ENCODE measurements at places on chromosomes 2 and 18. TPM values are rescaled to one million over a fixed set of nuclear protein-coding genes. Genes with fewer than 3 reads are reported as not detected.
A peak's percentile ranks its signal among the peaks of the same experiment; 100 is the strongest.

DNA sequence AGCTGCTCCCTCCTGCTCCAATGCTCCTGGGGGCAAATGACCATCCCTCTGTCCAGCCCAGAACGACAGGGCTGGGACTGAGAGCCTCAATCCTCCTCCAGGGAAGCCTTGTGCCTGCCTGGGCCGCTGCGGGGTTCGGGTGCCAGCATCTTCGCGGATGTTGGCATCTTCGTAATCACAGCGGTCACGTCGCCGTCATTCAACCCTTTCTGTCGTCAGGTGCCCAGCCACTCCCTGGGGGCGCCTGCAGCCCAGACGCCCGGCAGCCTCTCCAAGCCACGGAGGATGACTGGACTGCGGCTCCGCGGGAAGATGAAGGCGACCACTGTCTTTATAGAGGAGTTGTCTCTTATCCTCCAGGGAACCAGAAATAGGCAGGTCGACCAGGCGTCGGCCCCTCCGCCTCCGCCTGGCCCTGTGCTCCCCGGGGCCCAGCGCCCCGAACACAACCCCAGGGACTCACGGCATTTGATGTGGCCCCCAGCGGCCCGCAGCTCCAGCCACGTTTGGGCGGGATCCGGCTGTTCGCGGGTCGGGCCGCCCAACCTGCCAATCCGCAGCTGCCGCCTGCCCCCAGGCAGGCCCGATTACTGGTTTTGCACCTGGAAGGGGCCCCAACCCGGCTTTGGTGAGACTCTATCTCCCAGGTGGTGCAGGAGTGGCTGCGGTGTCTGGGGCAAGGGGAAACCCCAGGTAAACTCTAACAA, 113.9 kb downstream of the THNSL2 start:
- no peak for DNase-seq

DNA sequence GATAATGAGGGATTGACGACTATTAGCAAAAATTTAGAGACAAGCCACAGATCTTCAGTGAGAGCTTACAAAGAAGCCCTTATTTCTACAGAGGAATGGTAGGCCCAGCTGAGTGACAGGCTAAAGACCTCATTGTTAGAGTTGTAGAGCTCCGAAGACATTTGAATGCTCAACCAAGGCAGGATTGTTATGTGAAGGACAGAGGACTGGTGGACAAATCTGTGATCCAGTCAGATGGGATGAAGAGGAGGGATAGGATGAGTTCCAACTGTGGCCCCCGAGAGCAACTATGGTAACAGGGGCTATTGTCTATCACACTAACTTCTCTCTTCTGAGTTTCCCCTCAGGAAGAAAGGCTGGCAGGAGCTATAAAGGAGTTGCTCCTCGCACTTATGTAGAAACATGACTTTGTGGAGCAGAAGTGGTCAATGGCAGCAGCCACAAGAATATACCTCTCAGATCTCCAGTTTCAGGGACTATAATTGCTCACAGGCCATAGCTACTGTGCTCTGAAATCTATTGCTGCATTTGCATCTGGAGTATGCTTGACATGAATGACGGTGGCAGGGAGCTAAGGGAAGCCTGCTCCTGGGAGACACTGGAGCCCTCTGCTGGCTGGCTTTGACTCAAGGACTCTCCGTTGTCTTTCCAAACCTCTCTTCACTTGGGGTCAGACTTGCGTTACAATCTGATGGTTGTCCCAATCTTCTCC, 50.3 kb upstream of the GREB1L start:
- DNase-seq: no peak

DNA sequence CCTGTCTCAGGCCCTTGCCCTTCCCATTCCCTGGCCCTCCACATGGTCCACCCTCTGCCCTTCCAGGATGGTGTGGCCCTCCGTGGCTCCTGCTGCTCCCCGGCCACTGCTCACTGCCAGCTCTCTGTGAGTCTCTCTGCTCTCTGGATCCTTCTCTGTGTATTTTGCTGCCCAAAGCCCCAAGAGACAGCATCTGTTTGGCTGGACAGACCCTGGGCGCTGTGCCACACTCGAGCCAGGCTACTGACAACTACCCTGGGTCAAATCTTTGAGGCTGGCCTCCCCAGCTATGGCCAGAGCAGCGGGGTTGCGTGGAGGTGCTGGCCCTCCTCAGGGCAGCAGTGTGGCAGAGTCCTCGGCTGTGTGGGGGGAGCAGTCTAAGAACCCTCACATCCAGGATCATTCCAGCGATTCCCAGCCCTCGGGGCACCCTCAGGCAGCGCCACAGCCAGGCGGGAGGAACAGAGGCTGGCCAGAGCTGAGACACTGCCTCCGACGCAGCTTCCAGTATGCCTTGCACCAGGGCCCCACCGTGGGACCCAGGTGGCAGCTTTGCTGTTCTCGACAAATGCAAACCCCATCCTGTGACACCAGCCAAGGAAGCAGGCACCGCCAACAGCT, 139.4 kb upstream of the GLI2 start:
- DNase-seq: peak; percentile 76

DNA sequence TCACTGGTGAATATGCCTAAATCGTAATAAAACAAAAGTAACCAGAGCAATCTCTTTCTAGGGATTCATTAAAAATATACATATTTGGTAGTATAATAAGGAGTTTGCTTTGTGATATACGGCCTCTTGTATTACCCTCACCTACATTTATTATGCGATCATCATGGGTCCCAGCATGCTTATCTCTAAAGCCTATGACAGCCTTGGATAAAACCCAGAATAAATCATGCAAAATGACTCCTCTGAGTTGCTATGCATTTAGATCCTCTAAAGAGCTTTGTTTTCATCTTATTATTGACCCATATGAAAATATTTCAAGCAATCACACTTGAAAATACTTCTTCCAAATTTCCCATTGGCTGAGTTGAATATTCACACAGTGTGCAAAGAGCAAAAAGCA, 432.3 kb downstream of the SUCLG1 start:
- no peak for DNase-seq

DNA sequence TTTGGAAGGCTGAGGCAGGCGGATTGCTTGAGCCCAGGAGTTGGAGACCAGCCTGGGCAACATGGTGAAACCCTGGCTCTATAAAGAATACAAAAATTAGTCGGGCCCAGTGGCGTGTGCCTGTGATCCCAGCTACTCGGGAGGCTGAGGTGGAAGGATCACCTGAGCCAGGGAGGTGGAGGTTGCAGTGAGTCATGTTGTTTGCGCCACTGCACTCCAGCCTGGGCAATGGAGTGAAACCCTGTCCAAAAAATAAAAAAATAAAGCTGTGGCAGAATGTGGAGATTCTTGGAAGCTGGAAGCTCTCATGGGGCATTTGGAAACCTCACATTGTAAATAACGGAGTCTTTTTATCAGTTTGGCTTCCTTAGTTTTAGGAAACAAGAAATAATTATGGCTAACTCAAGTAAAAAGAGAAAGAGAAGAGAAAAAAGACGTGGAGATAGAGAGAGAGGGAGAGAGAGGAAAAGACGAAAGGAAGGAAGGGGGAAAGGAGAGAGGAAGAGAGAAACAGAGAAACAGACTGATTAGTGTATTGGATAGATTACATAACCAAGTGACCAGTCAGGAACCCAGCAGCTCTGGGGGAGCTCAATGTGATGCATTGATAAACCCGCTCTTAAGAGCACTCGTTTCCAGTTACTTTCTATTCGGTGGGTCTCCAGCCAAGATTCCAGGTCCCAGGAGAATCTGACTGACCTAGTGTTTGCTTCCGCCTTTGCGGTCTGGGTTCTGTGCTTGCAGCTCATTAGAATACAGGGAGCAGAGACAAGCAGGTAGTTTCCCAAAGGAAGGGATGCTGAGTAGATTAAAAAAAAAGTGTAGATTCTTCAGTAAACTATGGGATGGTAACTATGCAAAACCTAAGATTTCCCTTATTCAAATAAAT, 1.1 kb upstream of the SPAST start:
- DNase-seq: no peak

GRCh38 chr2:86671337-86671981, 47.8 kb upstream of the RNF103 start:
- no peak for DNase-seq

The DQX1 gene
- 6.5 TPM for total RNA-seq

DNA sequence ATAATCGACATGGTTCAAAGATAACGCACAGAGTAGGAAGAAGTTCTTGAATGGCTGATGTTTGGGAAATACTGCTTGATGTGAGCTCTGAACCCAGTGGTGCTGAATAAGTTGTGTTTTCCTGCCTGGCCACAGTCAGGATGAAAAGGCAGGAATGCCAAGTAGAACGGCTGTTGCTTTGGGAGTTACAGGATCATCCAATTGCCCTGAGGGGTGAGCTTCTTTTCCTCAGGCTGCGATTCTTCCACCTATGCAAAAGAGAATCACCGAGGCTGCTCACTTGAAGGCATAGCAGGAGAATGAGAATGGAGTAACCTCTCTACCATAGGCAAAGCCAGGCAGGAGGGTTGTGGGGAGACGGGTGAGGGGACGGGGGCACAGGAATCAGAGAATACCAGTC, 14.4 kb upstream of the IGFBP2 start:
- no peak for DNase-seq

DNA sequence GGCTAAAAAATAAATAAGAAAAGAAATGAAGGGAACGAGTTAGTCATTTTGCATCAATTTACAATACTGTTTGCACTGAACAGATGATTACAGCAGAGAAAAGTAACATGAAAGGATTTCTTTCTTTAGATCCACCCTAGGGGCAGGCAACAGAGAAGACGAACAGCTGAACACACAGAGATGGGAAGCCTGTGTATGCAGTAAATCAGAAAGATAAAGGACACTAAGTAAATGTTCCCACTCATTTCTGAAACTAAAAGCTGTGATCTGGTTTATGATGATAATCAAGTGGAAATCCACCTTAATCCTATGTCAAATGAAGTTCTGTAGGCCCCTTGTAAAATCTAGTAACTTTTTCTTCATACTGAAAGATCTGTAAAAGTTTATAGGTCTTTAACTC, 54.2 kb downstream of the AKAIN1 start:
- DNase-seq: no peak

The STK36 gene
- 20.7 TPM for total RNA-seq

DNA sequence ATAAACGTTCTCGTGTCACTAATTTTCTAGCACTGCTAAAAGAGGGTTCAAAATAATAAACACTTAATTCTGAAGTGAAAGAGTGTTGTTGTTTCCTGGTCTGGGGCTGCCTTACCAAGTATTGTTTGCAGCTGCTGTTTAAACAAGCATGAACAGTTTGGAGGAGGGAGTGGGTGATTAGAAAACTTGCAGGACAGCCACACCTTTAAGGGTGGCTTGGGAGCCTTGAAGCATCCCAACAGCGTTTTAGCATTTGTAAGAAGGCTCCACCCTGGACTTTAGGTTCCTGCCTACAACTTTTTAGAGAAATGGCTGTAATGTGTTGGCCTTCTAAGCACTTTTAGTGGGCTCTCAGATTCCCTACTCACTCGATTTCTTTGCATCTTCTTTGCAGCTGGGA, 371.6 kb downstream of the TGIF1 start:
- no peak for DNase-seq

The C2orf78 gene
- not detected for total RNA-seq

DNA sequence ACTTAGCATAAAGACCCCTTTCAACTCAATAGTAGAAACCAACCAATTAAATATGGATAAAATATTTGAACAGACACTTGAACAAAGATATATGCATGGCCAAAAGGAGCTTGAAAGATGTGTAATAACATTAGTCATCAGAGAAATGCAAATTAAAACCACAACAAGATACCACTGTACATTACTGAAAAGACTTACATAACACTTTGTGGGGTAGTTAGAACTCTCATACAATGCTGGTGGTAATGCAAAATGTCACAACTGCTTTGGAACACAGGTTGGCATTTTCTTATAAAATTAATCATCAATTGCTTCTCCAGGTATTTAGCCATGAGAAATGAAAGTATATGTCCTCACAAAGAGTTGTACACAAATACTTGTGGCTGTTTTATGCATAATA, 60.7 kb downstream of the TTC27 start:
- DNase-seq: no peak

The WNT6 gene
- total RNA-seq: 1.7 TPM

DNA sequence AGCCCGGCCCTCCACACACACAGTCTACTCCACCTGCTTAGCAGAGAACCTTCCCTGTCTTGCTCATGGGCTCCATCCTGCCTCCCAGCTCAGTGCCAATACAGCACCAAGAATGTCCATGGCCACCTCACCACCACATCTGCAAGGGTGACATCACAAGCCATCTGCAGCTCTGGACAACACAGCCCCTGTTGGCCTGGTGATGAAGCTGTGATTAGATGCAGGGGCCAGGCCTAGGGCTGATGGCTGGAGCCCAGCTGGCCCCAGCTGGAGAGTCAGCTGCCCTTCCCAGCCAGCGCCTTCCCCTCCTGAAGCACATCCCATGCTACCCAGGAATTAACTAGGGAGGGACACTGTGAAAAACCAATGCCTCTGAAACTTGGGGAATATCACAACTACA, 91.1 kb downstream of the TTC32 start:
- DNase-seq: no peak

All from suprapubic skin (tissue), 4 donors.